HTR-8/SVneo (cell line): ENCODE measurements at places on chromosomes 1 and 21.

- no peak for DNase-seq
Measured at GRCh38 chr1:193157360-193157759, 29.1 kb downstream of the B3GALT2 start.

DNA sequence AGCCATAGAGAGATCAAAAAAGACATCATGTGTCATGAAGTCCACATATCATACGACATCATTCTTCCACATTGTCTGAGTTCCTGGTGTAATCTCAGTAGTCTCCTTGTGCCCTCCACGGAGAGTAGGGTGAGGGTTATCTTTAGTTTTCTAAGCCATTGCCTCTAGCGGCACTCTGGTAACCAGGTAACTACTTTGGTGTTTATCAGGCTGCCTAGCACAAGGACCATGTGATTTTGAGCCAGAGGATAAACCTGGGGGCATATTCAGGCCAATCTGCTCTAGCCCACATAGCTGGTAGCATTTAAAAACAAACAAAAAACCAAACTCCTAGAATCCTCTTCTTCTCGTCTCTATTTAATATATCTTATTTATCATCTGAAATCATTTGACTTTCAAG is 147.4 kb downstream of the GDAP2 start:
- no peak for DNase-seq

DNA sequence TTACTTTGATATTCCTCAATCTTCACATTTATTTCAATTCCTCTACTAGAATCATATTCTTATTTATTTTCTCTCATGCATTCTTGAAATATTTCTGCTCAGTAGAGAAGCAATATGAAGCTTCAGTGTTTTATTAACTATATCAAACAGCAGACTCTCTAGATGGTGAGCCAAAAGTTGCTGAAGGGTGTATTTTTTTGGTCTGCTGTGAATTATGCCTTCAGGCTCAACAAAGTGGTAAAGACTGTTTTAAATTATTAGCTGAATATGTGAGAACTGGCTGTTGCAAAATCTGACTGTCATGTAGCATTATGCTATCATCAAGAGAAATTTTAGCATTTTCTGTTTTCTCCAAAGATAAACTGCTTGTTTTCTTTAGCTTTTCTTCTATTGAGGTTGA is 24.9 kb upstream of the CDC42BPA start:
- DNase-seq = no peak

DNA sequence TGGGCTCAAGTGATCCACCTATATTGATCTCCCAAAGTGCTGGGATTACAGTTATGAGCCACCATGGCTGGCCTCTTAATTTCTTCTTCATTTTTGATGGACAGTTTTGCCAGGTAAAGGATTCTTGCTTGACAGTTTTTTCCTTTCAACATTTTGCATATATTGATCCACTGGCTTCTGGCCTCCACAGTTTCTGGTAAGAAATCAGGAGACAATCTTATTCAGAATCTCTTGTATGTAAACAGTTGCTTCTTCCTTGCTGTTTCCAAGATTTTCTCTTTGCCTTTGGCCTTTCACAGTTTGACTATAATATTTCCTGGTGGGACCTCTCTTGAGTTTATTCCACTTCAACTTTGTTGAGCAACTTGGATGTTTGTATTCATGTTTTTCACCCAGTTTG is 20.1 kb upstream of the KLF18 start:
- DNase-seq = no peak

DNA sequence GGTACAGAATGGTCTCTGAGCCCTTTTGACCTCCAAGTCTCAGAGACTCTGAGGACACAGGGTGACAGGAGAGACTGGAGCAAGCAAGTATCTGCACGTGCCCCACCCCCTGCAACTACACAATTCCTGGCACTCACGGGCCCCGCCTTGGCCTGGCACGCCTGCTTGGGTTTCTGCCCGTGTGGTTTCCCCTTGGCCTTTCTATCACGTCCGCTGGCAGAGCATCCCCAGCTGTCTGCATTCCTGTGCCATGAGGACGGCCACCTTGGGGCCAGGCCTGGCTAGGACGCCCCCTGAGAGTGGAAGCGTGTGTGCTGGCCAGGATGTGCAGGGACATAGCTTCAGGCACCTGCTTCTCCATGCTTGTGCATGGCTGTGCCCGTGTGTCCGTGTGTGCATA is 14.3 kb upstream of the EDN2 start:
- peak; percentile 57 for DNase-seq

DNA sequence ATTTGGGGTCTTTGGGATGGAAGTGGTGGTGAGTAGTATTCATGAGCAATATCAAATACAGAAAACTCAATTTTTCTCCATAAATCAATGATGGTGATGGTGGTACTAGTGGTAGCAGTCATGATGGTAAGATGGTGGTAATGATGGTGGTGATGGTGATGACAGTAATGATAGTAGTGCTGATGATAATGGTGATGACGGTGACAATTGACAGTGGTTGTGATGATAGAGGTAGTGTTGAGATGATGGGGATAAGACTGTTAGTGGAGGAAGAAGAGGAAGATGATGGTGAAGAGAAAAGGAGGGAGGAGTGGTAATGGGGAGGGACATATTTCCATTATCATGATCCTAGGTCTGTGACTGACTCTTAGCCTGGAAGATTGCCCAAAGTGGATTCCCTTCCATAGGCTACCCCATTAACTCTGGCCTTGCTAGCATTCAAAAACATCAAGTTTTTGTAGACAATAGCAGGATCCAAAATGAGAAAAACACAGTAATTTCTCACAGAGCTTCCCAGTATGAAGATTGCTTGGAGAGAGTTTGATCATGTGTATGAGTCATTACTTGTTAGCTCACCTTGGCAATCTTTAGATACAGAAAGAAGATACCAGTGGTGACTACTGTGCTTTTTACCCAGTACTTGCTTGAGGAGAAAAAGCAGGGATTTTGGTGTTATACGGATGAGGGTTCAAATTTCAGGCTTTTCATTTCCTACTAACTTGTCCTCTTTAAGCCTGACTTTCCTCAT is 93.9 kb downstream of the ATP1A1 start:
- no peak for DNase-seq

- no peak for DNase-seq
Measured at GRCh38 chr1:3790500-3790923, 5.8 kb downstream of the LRRC47 start.

DNA sequence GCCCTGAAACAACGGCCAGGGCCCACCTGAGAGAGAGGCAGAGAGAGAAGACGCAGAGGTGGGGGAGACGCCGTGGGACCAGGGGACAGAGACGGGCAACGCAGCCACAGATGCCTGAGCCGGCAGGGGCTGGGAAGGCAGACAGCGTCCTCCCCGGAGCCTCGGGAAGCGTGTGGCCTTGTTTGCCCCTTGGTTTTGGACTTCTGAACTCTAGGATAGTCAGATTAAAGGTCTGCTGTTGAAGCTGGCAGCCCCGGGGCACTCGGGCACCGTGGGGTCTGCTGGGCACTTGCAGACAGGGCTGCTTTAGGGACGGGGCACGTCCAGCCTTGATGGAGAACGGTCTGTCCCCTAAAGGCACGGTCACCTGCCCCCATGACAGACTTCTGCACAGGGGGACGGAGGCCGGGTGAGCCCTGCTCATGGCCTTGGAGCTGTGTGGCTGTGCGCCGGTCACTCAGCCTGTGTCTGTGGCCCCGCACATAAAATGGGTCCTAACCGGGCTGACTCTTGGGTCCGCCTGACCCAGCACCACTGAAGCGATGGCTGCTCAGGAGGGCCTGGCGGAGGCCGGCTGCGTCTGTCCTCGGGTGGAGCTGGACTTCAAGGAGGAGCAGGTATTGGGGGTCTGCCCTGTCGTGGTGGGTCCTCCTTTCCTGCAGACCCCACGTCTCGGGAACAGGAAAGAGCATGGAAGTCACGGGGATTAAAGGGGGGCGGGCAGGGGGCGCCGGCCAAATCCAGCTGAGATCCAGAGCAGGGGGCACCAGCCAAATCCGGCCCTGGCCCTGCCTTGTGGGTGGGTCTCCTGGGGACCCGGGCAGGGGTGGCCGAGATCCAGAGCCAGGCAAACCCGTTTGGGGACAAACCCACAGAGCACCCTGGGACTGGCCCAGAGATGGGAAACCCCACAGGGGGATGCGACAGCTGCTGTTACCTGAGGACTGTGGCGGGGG is 9.6 kb upstream of the RNF223 start:
- no peak for DNase-seq

GRCh38 chr1:218785928-218786327 is 387.8 kb upstream of the LYPLAL1 start:
- no peak for DNase-seq

DNA sequence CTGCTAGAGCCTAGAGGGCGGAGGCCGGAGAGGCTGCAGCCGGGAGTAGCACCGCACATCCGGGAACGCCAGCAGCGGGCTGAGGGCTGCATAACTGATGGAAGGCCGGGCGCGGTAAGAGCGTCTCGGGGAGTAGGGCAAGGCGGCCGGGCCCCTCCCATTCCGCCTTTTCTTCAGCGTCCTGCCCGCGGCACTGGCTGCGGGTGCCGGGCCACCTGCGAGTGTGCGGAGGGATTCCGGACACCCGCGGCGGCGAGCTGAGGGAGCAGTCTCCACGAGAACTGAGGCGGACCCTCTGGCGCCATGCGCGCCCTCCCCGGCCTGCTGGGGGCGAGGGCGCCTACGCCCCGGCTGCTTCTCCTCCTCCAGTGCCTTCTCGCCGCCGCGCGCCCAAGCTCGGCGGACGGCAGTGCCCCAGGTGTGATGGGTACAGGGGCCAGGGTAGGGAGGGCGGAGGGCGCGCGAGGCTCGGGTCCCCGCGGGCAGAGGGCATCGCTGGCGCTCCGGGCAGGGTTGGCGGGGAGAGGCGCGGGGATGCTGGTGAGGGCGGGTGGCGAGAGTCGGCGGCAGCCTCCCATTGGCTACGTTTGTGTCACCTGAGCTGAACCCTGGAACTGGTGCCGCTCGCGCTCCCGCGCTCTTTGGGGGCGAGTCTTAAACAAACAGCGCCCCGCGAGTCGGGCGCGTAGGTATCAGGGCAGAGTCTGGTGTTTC is 334.4 kb downstream of the SRGAP2C start:
- DNase-seq = peak; percentile 65

DNA sequence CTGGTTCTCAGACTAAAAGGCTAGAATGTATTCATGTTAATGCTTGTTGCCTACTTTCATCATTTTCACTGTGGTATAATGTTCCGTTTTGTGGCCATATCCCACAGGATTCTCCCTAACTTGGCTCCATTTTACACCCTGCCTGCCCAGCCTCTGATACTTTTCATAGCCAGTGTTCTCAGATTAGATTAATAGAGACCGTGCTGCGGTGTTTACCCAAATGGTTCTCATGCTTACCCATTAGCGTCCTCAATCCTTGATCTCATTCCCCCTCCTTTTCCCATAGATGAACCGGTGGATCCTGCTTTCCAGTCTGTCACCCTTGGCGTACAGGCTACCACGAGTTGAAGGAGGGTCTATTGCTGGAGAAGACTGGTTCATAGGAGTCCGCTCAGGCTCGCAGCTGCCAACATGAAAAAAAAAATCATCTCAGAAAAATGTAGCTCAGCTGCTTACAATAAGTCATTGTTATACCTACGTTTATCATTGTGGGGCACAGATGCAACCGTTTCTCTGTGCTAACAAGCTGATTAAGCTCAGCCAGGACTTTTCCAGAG is 78.7 kb downstream of the SETD4 start:
- no peak for DNase-seq

GRCh38 chr21:45970674-45971615 is 10.6 kb upstream of the COL6A1 start:
- peak; percentile 82 for DNase-seq

GRCh38 chr1:180787628-180788307 is 124.9 kb upstream of the KIAA1614 start:
- no peak for DNase-seq

- DNase-seq = peak; percentile 75
Measured at GRCh38 chr1:199742547-199742946, 285.0 kb upstream of the NR5A2 start.
